Small intestine (tissue), 16 donors: ENCODE measurements at places on chromosomes 3 and 15. TPM values are rescaled to one million over a fixed set of nuclear protein-coding genes. Genes with fewer than 3 reads are reported as not detected.

Gene PPP1R14D
- 23.3 TPM for polyA plus RNA-seq

Gene SCN11A
- not detected for polyA plus RNA-seq

Gene ESYT3
- 0.22 TPM for polyA plus RNA-seq

DNA sequence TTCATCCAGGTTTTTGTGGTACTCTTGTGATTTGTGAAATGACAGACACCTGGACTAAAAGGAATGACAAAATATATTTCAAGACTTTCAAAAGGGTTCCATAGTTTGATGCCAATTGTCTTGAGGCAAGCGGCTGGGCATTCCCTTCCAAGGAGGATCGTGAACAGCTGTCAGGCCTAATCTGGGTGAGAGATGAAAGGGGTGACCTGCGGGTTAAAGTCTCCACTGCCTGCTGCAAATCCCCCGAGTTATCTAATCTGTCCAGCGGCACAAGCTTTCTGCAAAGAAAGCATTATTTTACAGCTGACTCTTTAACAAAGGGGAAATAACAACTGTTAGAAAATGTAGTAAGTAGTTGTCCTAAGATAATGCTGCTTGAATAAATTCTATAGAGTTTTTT, 128.7 kb upstream of the MB21D2 start:
- no peaks in the 10 kb centered on the region for H3K36me3 ChIP-seq
- no peak overlapping the region for H3K27ac ChIP-seq
- DNase-seq, result peak; percentile 18

GRCh38 chr15:37981775-37982174, 47.3 kb downstream of the TMCO5A start:
- no peaks in the 10 kb centered on the region for H3K27me3 ChIP-seq
- H3K36me3 ChIP-seq, result no peaks in the 10 kb centered on the region
- no peak overlapping the region for H3K27ac ChIP-seq
- no peak overlapping the region for H3K4me3 ChIP-seq
- DNase-seq, result peak; percentile 24

GRCh38 chr15:89768071-89768500, 8.0 kb upstream of the MESP2 start:
- H3K36me3 ChIP-seq, result no peaks in the 10 kb centered on the region
- no peak overlapping the region for H3K4me3 ChIP-seq
- no peak for DNase-seq
- no peak overlapping the region for H3K27ac ChIP-seq
- H3K27me3 ChIP-seq, result no peaks in the 10 kb centered on the region

DNA sequence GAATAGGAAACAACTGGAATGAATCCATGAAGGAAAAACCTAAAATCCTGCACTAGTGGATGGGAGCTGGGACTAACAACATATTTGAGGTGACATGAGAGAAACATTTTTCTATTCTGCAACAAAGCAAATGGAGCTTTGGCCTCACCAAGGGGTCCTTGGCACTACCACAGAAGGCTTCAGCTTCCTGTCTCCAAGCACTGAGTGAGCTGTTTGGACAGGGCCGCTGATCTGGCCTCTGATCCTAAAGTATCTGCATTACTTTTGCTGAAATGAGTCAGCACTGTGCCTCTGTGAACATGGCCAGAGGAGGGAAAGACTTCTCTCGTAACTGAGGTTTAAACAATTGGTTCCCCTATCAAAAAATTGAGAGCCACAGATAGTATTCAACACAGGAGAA, 9.0 kb downstream of the ARPP21 start:
- H3K4me1 ChIP-seq, result no peaks in the 10 kb centered on the region
- no peak overlapping the region for H3K4me3 ChIP-seq
- no peaks in the 10 kb centered on the region for H3K36me3 ChIP-seq
